Lung (tissue), 17 donors: ENCODE measurements at places on chromosomes 16 and 17. TPM values are rescaled to one million over a fixed set of nuclear protein-coding genes. Genes with fewer than 3 reads are reported as not detected.

The ATAD5 gene
- total RNA-seq = 4.8 TPM

GRCh38 chr16:12393239-12393638 is 410.4 kb downstream of the CPPED1 start:
- no peaks in the 10 kb centered on the region for H3K4me1 ChIP-seq
- H3K27me3 ChIP-seq = no peaks in the 10 kb centered on the region
- no peaks in the 10 kb centered on the region for H3K36me3 ChIP-seq
- DNase-seq = no peak
- no peak overlapping the region for H3K27ac ChIP-seq

DNA sequence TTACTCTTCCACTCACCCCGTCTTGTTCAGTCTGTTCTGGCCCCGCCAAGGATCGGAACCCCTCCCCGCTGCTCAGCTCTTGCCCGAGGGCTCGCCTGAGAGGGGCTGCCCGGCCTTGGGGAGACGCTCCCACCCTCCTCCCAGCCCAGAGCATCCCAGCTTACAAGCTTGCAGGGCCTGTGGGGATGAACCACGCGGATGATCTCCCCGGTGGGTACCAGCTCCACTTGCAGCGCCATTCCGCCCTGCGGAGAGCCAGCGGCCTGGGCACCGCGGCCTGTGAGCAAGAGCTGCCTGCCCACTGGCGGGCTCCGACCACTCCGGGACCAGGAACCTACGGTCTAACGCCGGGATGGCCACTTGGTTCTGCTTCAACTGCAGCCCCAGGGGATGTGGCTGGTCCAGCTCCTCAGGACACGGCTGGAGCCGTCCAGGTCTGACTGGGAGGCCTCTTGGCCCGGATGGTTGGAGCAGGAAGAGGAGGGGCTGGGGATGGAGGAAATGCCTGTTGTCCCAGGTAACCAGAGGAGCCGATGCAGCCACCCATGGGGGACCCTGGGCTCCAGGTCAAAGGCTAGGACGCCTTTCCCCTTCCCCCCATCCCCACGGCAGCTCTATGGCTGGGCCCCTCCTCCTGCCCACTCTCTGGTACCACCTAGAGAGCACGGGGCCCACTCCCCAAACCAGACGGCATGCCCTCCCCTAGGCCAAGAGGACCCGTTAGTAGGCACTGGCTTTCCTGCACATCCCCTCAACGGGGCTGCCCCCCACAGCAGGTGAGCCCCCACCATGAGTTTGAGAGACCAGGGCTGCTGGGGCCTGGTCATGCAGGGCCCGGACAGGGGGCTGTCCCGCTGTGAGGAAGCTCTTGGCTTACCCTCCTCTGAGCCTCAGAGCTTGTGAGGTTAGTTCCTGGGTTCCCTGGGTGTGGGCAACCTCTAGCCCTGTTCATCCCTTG is at the start of gene MYO1C:
TSS of gene MYO1C (minus strand) at position 438 of the 958 bp plus-strand sequence. CDS start at position 239, 199 bp downstream.
- H3K36me3 ChIP-seq = no peaks in the 10 kb centered on the region
- peak within 1 kb of the TSS; percentile 92 for H3K27ac ChIP-seq
- H3K4me3 ChIP-seq = peak within 1 kb of the TSS; percentile 54
- H3K27me3 ChIP-seq = no peaks in the 10 kb centered on the region
- DNase-seq = no peak

DNA sequence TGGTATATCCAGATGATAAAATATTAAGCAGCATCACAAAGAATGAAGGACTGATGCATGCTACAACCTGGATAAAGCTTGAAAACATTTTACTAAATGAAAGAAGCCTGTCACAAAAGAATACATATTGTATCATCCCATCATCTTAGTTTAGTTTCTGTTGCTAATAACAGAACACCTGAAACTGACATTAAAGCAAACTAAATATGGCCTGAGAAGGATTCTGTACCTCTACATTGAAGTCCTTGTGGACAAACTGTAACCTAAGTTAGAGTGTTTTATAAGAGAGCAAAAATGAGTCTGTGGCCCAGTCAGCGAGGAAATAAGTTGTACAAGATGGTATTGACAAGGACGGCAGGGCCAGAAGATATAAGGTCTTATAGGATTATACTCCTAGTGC is 261.0 kb upstream of the CPHXL start:
- H3K27me3 ChIP-seq = no peaks in the 10 kb centered on the region
- no peak overlapping the region for H3K4me3 ChIP-seq
- no peak overlapping the region for H3K27ac ChIP-seq
- H3K36me3 ChIP-seq = no peaks in the 10 kb centered on the region

The SPG7 gene
- total RNA-seq = 114 TPM

DNA sequence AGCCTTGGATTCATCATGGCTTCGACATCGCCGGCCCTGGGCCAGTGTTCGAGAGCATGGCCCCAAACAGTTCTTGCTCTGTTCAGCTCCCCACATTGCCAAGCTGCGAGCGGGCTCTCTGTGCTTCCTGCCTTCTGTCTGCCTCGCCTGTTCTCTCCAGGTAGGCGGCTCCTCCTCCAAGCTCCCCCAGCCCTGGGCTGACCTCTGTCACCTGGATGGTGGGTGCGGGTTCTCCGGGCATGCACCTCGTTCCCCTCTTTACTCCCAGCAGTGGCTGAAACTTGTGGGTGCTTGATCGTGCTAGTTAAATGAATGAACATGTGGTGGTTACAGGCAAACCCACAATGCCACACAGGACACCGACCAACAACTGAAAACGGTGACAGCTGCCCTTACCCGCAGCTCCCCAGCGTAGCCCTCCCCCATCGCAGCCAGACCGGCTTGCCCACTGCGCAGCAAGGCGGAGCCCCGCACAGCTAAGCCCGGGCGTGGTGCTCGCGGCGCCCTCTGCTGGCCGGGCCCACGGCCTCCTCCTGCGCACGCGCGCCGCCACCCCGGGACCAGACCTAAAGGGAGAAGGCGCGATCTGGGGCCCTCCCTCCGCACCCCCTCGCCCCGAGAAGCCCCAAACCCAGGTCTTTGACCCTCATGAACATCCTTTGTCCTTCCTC is 23.0 kb upstream of the EIF1 start:
- H3K27me3 ChIP-seq = peaks cover 3% of the 10 kb centered on the region
- H3K4me3 ChIP-seq = no peak overlapping the region
- DNase-seq = peak; percentile 91

GRCh38 chr17:59346876-59347407 is 15.5 kb downstream of the YPEL2 start:
- no peak overlapping the region for H3K4me3 ChIP-seq
- H3K4me1 ChIP-seq = no peaks in the 10 kb centered on the region
- no peak overlapping the region for H3K27ac ChIP-seq
- DNase-seq = no peak

The ADCY7 gene
- total RNA-seq = 105 TPM
